ENCODE measurements at places on chromosomes 16 and 17. TPM values are rescaled to one million over a fixed set of nuclear protein-coding genes. Genes with fewer than 3 reads are reported as not detected.

- DNase-seq: no peak
Measured at GRCh38 chr17:81621494-81622130, 15.3 kb downstream of the NPLOC4 start.

GRCh38 chr17:11719856-11720255 lies 121.6 kb downstream of the DNAH9 start:
- no peak for DNase-seq

DNA sequence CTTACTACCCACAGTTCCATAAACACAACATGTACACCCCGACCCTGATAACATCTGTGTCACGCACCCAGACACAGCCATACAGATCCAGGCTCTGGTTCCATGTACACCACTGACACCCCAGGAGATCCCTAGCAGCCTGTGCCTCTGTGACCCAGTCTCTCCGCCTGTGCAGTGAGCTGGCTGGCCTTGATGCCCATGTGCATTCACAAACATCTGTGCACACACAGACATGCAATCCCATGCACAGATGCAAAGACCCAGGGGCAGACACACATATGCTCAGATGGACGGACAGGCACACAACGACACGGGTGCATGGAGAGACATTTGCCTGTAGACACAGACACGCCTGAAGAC lies 4.1 kb downstream of the CCDC102A start:
- no peak for DNase-seq

GRCh38 chr16:57001026-57001679 lies 11.8 kb downstream of the NLRC5 start:
- no peak for DNase-seq

Gene ASPHD1
- 1.2 TPM for total RNA-seq

All from CD8-positive, alpha-beta memory T cell (primary cell).